ENCODE measurements at places on chromosomes 4 and X. TPM values are rescaled to one million over a fixed set of nuclear protein-coding genes. Genes with fewer than 3 reads are reported as not detected.

The TEX13B gene
- not detected for total RNA-seq

- ATAC-seq: no peak
Measured at GRCh38 chr4:83753260-83753659, 217.4 kb downstream of the GPAT3 start.

DNA sequence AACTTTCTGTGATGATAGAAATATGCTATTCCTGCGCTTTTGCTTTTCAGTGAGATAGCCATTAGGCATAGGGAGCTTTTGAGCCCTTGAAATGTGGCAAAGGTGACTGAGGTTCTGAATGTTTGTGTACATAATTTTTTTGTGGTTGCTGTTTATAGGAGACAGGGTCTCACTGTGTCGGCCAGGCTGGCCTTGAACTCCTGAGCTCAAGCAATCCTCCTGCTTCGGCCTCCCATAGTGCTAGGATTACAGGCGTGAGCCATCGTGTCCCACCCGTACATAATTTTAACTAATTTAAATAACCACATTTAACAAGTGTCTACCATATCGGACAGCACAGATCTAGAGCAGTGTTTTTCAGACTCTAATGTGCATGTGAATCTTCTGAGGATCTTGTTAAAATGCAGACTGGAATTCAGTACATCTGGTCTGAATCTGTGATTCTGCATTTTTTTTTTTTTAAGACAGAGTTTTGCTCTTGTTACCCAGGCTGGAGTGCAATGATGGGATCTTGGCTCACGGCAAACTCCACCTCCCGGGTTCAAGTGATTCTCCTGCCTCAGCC, 45.3 kb downstream of the CASP6 start:
- ATAC-seq: no peak

- ATAC-seq: peak; percentile 22
Measured at GRCh38 chrX:131675596-131676194, 131.8 kb downstream of the OR13H1 start.

- ATAC-seq: no peak
Measured at GRCh38 chrX:2548711-2549423, 48.1 kb upstream of the DHRSX start.

- ATAC-seq: no peak
Measured at GRCh38 chr4:47721892-47722575, 115.8 kb downstream of the CORIN start.

DNA sequence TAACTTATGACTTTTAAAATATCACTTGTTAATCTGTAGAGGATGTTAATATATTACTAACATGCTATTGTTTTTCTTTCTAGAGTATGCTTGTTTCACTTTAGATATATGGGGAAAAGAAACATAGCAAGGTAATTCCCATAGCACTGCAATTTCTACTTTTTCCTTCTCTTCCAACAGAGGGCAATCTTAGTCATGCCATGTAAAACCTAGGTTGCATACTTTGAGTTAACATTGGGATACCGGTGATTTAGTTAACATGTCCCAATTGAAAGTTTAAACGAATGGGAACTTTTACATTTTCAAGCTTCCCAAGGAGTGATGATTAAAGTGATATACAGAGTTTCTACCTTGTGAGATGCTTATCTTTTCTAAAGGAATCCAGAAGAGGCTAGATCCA, 89.4 kb upstream of the IL13RA1 start:
- no peak for ATAC-seq

All from esophagus mucosa (tissue), 1 donor.